D721Med (cell line): ENCODE measurements at places on chromosomes 16 and 17.

- no peak for DNase-seq
These were observed 11.6 kb downstream of the CDH3 start for GRCh38 chr16:68656751-68657150.

GRCh38 chr17:17395246-17395802 lies 81.5 kb upstream of the MED9 start:
- DNase-seq: no peak

- DNase-seq: no peak
These were observed 25.3 kb upstream of the TRPV3 start for GRCh38 chr17:3582915-3583314.

DNA sequence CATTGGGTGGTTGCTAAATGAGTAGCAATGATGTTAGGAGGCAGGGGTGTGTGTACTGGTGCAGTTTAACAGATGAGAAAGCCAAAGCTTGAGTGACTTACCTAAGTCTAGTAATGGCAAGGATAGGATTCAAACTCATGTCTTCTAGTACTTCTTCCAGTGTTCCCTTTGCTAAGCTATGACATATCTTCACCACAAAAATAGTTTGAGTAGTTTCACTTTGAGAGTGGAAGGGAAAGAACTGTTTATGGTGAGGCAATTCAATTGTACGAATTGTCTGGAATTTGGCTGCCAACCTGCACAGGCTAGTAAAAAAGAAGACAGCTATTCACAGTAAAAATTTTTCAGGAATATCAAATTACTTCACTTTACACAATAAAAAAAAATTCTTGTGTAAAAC lies 138.0 kb downstream of the NLK start:
- DNase-seq: no peak

DNA sequence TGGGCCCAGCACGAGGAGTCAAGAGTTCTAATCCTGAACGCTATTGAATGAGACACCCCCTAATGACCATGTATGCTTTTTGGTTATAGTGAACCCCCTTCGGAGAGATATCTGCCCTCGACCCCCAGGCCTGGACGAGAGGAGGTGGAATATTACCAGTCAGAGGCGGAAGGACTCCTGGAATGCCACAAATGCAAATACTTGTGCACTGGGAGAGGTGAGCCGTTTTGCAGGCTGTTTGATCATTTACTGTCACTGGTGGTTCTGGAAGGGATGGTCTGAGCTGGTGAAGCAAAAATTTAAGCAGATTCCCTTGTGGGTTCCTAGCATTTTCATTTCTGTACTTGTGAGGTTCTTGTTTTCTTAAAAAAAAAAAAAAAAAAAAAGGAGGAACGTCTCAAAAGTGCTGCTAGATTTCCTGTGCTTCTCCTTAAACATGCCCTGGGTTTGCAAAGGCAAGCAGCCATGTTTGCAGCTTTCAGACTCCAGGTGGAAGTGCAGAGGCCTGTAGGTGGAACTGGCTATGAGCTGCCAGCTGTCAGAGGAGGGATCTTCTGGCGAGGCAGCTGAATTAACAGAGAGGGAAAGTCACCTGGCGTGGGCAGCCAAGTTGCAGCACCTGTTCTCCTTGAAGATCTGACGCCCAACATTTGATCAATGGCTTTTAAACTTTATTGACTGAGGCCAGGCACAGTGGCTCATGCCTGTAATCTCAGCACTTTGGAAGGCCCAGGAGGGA lies 3.5 kb downstream of the MARVELD3 start:
- no peak for DNase-seq

- no peak for DNase-seq
These were observed 224.7 kb upstream of the ASIC2 start for GRCh38 chr17:33517746-33518145.

DNA sequence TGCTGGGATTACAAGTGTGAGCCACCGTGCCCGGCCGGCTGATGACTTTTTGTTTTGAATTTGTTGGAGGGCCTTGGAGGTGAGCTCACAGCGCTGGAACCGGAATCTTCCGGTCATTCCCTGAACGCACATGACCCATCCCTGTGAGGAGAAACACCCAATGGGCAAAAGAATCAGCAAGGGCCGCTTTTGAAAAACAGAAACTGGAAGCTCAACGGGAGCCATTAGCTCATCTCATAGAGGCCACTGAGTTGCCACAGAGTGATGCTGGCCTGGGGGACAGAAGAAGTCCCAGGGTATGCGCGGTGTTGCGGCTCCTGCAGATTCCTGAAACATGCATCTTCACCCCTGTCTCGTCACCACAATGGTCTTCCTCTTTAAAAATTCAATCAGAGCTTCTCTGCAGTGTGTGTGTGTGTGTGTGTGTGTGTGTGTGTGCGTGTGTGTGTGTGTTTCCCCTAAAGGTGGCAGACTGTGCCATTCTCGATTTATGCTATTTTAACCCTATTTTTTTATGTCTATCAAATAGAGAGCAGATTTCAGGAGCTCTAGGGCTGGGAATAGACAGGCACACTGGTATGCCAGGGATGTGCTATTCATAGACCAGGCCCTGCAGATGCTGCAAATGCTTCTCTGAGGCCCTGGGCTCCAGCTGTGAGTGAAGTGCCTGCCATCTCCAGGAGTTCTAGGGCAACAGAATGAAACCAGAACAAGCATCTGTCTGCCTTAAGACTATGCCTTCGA lies 68.3 kb downstream of the MARCHF10 start:
- DNase-seq: no peak

DNA sequence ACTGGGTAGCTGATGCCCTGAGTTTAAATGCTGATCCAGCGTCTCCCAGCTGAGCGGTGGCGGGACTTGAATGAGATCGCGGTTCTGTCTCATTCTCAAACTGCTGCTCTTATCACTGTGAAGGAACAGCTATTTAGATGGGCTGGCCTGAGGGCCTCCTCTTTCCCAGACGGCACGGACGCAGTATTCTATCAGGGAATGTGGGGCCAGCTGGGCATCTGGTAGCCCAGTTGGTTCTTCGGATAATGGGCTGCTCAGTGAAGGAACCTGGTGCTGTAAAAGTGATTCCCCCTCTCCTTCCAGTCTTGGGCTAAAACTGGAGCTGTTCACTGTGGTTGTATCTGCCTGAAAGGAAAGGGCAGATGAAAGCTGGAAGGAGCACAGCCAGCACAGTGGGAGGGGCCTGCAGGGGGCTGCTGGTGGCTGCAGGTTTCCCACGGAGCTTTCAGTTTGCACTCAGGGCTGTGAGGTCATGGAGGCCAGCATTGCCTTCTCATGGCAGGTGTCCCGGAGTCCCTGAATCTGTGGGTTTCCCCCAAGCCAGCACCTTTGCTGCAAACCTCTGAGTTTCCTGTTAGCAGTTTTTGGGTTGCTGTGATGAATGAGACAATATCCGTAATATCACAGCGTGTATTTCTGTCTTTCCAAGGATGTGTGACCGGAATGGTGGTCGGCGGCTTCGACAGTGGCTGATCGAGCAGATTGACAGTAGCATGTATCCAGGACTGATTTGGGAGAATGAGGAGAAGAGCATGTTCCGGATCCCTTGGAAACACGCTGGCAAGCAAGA lies 3.6 kb downstream of the IRF8 start:
- no peak for DNase-seq

GRCh38 chr17:1693339-1693738 lies 8.7 kb upstream of the PRPF8 start:
- DNase-seq: no peak

DNA sequence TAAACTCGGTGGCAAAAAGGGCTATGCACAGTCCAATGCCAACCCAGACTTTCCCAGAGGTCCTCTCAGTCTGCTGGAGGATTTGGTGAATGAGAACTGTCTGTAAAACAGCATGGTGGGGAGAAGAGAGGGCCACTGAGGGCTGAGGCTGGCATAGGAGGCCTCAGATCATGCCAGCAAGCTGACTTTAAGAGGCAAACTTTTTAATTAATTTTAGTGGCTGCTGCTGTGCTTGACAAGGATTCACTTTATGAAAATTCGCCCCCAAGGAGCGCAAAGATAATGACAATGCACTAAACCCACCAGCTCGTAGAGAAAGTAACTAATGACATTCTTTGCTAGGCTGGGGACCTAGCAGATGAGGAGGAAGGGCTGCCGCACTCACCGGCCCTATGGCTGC lies 15.0 kb downstream of the ABCC12 start:
- DNase-seq: no peak

GRCh38 chr16:9578459-9578858 lies 487.0 kb downstream of the HAPSTR1 start:
- no peak for DNase-seq

GRCh38 chr17:42918902-42919521 lies 18.4 kb downstream of the G6PC1 start:
- DNase-seq: no peak

- DNase-seq: peak; percentile 61
These were observed 47.5 kb downstream of the WNT3 start for GRCh38 chr17:46770818-46771560.

DNA sequence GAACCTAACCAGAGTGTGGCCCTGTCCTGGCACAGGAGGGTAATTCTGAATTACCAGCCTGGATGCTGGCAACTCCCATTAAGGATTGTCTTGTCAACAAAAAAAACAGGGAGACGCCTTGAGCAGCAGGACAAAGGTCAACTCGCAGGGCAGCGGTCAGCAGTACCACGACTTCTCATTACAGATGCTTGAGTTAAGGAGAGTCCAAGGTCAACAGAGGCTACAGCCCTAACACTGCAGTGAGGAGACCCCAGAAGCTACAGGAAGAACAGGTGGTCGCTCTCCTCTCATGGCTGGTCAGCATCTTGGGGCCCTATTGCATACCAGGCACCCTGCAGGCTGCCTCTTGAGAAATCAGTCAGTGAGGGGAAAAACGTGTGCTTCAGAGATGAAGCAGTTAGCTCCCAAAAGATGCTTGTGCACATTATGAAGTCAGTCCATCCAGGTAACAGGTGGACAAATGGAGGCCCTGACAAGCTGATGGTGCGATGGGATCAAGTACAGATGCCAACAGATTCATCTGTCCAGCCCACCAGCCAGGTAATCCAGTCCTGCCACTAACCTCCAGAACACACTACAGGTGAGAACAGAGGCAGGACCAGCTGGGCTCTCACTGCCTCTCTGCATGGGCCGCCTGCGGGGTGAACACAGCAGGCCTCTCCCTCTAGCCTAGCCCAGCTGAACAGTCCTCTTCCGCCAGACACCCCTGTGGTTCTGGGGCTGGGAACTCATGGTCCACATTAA lies 4.2 kb downstream of the CSNK1D start:
- no peak for DNase-seq

DNA sequence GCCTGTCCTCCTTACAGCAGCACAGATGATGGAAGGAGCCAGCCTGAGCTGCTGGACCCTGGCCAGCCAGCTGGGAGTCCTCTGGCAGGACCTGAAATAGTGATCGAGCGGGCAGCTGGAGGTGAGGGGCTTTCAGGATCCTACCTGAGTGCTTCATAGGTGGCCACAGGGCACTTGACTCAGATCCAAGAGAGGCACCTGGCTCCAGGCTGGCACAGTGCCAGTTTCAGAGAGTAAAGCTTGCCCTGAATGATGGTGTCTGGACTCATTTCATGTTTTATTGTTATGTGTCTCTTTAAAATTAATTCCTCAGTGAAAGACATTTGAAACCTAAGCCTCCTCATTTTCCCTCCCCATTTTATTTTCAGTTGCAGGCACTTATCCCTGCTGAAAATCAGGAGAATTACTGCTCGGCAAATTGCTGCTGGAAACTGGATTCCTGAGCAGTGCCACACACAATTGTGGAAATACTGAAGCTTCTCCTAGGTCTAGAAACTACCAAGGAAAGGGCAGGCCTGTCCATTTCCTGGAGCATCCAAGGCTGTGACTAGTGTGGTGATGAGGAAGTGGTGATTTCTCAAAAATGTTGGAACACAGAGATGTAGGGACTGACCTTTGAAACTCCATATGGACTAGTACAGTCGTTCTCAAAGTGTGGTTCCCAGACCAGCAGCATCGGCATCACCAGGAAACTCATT lies 16.1 kb upstream of the ADAMTS18 start:
- no peak for DNase-seq

DNA sequence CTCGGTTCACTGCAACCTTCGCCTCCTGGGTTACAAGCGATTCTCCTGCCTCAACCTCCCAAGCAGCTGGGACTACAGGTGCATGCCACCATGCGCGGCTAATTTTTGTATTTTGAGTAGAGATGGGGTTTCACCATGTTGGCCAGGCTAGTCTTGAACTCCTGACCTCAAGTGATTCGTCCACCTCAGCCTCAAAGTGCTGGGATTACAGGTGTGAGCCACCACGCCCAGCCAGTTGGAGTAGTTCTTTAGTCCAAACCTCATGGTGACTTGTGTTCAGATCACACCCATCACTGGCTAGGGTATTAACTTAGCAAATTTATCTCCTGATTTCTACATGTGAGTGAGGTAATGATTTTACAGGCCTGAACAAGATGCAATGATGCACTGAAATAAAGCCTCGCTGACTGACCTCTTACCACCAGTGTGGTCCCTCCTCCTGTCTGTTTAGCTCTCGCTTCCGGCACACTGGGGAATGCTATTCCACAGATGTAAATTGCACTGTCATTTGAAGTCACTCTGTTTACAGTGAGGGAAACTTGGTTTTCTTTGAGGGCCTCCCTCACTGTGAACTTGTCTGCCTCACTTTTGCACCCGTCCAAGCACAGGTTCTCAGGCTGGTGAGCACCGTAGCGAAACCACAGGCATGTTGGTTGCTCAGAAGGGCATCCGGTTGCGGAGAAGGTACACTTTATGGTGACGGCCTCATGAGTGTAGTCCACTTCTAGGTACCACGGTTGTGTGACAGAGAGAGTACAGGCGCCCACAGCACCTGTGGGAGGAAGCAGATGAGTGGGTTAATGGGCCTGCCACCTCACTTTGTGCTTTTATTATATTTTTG lies 5.5 kb downstream of the IGSF6 start:
- DNase-seq: no peak

GRCh38 chr17:63454915-63455314 lies 8.8 kb upstream of the CYB561 start:
- no peak for DNase-seq

GRCh38 chr17:10756619-10757018 lies 26.8 kb upstream of the TMEM220 start:
- DNase-seq: no peak

- no peak for DNase-seq
These were observed 436.2 kb downstream of the SLC39A11 start for GRCh38 chr17:72656130-72656763.

DNA sequence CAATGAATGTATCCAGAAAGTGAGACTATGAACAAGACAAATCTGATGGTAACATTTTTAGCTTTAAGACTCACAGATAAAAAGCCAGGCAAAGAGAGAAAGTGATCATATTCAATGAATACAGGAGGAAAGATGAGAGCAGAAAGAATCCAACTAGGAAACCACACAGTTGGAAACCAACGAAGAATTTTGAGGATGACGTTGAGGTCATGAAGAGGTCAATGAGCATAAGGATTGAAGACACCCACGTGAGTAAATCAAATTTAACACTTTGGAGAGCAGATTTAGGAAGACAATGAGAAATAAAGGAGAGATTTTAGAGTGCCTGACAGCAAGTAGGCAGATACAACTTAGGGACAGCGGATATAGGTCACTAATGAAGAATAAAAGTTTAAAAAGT lies 948.1 kb downstream of the KCNJ2 start:
- DNase-seq: no peak

DNA sequence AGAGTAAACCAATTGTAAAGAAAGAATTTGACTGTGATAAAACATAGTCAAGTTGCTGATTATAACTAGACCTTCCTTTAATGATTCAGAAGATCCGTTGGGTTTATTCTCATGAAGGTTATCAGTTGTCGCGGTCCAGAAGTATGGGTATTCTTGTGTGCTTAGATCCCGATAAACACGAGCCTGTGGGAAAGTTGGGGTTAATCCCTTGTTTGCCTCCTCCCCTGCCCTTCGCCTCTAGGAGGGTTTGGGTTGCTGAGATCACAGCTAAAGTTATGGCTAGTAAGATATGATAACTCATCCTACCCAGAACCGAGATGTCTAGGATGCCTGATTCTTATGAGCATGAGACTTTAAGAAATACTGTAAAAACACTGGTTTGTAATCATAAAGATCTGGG lies 66.8 kb downstream of the GPRC5B start:
- DNase-seq: no peak

- no peak for DNase-seq
These were observed 275.3 kb downstream of the SHISA9 start for GRCh38 chr16:13176711-13177110.
